ENCODE measurements at places on chromosomes 4 and X. TPM values are rescaled to one million over a fixed set of nuclear protein-coding genes. Genes with fewer than 3 reads are reported as not detected.

Gene CYSLTR1
- not detected for total RNA-seq

Gene SPON2
- total RNA-seq: 0.41 TPM

Gene ETDA
- not detected for total RNA-seq

Gene GAB1
- total RNA-seq: 2.9 TPM

Gene ENPEP
- total RNA-seq: 0.06 TPM

Gene TMEM31
- not detected for total RNA-seq

Data from A549 treated with AZD2906 at 1 μM for 4 hours (cell line).